Mucosa of descending colon (tissue), 3 donors: ENCODE measurements at places on chromosomes 3 and 15.
A peak's percentile ranks its signal among the peaks of the same experiment; 100 is the strongest.

GRCh38 chr15:67859331-67859946 is 19.6 kb upstream of the RNU6-1 start:
- no peak for DNase-seq

DNA sequence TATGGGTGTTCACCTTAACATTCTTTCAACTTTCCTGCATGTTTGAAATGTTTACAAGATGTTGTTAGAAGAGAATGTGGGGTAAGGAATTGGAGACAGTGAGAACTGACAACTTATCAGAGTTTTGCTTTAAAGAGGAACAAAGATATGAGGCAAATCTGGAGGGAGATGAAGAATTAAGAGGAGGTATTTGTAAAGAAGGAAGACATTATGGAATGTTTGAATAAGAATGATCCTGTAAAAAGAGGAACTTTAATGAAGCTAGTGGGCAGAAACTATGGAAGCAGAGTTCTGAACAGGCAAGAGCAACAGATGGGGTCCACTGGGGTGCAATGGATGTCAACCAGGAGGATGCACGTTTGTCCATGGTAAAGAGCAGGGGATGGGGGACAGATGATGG is 27.7 kb downstream of the PLD1 start:
- no peak for DNase-seq

GRCh38 chr3:3089017-3089416 is 21.2 kb downstream of the IL5RA start:
- no peak for DNase-seq

- DNase-seq, result no peak
Observed at GRCh38 chr15:81163961-81164800, 30.1 kb downstream of the CFAP161 start.

- no peak for DNase-seq
Observed at GRCh38 chr15:28934645-28935044, 48.9 kb downstream of the APBA2 start.

DNA sequence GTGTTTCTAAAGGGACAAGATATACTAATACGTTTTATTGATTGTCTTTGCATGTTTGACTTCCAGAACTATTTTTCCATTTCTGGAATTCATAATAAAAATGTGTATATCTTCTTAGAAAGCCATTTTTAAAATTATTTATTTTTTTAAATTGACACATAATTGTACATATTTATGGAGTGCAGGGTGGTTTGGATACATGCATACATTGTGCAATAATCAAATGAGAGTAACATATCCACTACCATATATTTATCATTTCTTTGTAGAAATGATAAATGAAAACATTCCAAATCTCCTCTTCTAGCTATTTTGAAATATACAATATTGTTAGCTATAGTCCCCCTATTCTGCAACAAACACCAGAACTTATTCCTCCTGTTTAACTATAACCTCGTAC is 156.5 kb upstream of the ABI3BP start:
- no peak for DNase-seq

DNA sequence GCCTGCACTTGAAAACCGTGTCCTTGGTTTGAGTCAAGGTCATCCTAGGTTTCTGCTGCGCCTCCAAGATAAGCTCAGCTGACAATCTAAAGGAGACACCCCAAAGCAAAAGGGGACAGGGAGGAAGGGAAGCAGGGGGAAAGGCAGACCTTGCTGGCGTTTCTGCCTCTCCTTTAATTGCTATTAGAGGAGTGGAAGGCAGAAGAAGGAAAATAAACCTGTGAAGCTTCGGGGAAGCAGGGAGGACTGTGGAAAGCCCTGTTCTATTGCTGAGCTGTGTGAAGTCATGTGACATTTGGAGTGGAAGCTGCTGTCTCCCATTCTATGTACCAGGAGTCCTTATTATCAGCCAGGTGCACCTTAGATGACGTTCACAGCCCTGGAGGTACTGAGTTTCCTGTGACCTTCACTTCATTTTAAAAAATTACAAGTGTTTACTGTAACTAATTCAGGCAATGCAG is 21.5 kb upstream of the CHD2 start:
- no peak for DNase-seq

- no peak for DNase-seq
Observed at GRCh38 chr3:143751643-143752178, 96.6 kb downstream of the SLC9A9 start.

- no peak for DNase-seq
Observed at GRCh38 chr3:176663837-176664831, 533.1 kb downstream of the TBL1XR1 start.

DNA sequence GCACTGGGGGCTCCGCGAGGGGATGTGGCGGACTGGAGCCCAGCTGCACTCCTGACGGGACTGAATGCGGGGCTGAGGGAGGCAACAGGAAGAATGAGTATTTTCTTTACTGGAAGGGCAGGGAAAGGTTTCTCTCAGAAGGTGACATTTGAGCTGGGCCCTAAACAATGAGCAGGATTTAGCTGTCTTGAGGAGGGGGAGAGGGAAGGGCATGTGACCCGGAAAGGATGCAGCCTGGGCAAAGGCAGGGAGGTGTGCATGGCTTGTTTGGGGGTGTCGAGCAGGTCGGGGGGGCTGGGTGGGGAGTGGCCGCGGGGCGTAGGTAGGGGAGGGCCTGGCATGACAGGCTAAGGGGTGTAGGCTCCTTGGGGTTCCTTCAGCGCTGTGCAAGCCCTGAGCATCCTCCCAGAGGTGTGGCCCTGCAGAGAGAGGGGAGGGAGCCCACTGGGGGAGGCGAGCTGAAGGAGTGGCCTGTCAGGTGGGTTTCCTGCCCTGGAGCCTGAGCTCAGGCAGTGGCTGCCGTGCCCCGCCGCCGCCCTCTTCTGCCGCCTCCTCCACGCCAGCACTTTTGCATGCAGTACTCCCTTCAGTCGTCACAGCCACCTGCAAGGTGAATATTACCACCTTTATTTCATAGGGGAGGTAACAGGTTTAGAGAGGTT is 17.2 kb upstream of the ANKDD1A start:
- peak; percentile 67 for DNase-seq

DNA sequence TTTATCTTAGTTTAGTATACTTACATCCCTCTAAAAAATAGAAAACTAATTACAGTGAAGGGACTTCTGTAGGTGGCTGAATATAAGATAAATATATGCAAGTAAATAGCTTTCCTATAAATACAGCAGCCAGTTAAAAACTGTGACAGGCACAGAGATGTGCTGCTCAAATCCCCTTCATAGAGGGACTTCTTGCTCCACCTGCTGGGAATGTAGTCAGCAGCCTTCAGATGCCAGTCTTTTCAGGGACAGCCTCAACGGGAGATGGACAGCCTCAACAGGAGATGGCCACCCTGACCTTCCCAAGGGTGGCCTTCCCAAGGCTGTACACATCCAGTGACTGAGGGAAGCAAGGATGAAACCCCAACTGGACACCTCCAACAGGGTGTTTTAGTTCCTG is 15.7 kb upstream of the PRR23E start:
- DNase-seq, result peak; percentile 49

DNA sequence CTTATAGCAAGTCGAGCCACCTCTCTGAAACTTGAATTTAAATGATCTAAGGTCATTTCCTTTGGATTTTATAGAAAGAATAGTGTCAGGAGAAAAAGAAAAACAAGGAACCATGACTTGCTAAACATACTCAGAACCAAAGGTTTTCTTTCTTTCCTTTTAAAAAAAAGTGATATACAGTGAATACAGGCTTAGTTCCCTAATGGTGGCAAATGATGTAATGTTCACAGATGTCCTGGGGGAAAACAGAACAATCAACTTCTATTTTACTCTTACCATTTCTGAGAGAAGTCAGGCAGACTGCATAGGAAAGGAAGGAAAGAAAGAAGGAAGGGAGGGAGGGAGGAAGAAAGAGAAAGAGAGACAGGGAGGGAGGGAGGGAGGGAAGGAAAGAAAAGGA is 56.5 kb downstream of the ST6GAL1 start:
- DNase-seq, result no peak

- DNase-seq, result no peak
Observed at GRCh38 chr3:1326546-1326945, 233.7 kb downstream of the CNTN6 start.

DNA sequence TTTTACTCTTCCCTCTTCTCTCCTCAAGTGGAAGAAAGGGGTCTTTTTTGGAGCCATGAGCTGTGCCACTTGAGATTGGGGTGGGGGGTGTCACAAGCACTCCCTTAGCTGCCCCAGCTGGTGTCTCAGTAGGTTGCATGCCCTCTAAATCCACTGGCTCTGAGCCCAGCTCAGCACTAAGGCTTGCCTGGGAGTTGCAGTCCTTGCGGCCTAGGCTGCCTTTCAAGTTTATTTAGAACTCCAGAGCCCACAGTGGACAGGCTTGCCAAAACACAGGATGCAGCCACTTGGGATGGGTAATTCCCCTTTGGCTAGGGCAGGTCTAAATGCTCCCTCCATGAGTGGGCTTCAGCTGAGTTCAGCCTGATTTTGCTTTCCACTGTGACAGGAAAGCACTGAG is 24.7 kb downstream of the C3orf20 start:
- DNase-seq, result no peak

- no peak for DNase-seq
Observed at GRCh38 chr15:66834881-66835878, 133.1 kb downstream of the SMAD6 start.

DNA sequence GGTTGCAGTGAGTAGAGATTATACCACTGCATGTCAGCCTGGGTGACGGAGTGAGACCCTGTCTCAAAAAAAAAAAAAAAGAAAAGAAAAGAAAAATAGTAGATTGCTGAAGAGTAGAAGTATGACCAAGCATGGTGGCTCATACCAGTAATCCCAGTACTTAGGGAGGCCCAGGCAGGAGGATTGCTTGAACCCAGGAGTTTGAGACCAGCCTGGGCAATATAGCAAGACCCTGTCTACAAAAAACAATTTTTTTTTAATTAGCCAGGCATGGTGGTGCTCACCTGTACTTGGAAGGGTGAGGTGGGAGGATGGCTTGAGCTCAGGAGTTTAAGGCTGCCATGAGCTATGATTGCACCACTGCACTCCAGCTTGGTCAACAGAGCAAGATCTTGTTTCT is 2.5 kb downstream of the NKTR start:
- no peak for DNase-seq

DNA sequence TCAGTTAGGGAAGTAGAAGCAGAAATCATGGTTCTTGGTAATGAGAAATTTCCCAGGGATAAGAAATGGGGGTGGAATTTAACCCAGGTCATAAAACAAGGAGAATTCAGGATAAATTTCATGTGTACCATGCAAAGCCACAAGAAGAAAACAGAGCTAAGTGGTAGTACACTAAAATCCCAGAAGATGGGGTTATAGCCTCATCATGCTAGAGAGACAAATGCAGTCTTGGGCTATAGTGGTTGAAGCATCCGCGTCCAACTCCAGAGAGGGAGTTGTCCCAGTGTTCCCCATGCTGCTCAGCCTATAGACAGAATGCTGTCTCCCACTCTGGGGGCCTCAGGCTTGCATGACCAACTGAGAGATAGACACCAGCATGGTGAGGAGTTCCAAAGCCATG is 36.2 kb upstream of the CLRN1 start:
- DNase-seq, result no peak

DNA sequence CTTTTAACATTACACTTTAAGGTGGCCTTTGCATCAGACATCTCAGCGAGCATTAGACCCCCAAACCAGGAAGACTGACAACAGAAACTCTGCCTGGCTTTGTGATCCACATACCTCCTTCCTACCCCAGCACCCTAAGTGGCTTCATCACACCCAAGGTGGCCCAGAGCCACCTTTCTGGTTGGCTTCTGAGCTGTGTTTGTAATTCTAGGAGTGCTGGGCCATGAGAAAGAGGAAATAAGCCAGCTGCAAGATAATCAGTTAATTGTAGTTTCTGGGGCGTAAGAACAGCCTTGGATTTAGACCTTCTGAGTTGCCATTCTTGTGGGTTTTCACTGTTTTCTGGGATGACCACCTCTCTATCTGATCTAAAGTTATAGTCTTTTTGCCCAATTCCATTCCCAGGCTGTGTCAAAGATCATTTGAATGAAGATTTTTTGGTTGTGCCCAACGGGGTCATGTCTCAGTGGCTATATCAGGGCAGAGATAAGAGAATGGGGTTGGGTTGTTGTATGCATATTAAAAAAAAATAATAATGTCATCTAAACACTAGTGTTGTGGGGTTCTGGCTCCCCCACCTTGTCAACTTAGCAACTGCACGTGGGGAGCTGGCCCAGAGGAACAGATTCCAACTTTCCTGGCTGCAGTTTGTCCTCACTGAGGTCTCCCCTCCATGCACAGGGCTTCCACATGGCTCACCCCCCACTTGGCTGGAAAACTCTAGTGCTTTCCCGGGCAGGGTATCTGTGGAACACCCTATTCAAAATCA is 234.8 kb upstream of the WNT5A start:
- peak; percentile 50 for DNase-seq

DNA sequence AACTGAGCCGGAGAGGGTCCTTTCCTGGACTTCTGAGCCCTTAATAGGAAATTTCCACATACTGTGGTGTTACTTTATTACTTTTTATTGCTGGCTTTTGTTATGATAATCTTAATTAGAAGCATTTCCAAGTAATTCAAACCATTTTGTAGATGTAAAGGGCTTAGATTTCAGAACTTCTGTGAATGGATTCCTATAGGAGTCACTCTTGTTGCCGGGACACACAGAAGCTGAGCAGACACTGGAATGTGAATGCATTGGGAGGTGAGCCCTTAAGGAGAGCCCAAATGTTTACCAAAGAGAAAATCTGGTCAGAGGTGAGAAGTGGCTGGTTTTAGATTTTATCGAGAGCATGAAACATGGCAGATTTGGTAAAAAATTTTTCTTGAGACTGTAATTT is 87.4 kb downstream of the FNDC3B start:
- no peak for DNase-seq

GRCh38 chr3:168102735-168103410 is 7.1 kb upstream of the GOLIM4 start:
- no peak for DNase-seq

GRCh38 chr15:94509259-94509658 is 277.9 kb downstream of the MCTP2 start:
- DNase-seq, result no peak

- DNase-seq, result no peak
Observed at GRCh38 chr3:15180042-15180611, 25.9 kb upstream of the CAPN7 start.

DNA sequence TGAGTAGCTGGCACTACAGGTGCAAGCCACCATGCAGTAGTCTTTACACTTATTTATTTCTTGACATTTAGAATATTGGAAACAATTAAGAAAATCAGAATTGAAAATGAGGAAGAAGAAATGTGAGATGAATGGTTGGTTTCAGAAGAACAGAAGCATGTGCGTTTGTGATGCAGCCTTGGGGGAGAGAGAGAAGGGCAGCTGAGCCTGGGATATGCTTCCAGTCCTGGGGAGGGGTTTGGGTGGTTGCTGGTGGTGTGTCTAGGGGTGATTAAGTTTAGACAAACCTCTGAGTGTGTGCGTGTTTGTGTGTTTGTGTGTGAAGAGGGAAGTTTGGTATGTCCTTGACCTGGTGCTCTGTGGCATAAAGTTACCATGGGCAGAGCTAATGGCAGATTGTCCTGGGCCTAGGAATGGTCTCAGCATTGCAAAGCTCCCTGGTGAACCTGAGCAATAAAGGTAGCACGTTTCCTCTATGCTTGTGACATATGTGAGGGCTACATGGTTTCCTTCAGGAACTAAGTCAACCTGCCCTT is 35.6 kb downstream of the CTSH start:
- no peak for DNase-seq

GRCh38 chr3:16289144-16289889 is 24.3 kb downstream of the OXNAD1 start:
- DNase-seq, result no peak
